ENCODE measurements at places on chromosomes 13 and 19.

- DNase-seq = no peak
Measured at GRCh38 chr19:43767316-43767715, 12.6 kb upstream of the SMG9 start.

DNA sequence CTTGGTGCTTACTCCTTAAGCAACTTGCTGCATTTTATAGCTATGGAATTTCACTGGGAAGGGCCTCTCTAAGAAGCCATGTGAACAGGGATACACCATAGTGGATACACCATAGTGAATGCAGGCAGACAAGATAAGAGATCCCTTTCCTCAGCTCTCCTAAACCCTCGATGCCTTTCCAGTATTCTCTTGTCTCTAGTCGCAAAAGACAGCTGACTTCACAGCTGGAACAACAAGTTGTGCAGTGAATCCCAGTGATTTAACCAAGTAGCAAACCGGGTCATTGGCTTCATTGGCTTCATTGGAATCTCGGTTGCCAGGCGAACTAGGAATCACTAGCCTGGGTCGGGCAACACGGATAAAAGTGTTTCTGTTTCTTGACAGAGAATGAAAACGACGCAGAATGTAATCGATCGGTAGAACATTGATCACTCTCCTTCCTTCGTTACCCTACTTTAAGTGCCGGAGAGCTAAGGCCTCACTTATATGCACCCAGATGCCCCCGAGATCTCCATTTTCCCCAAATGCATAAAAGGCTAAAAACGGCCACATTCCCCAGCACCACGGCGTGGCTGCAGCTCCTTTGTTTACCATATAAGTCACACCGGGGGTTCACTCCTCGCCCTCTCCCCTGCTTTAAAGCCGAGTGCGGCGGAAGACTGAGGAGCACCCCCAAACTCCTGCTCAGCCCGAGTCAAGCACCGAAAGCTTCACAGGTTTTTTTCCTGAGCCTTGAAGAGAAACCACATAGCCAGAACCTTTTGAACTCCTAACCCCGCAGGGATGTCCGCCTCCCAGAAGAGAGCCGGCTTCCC is 674 bp downstream of the TRPC4 start:
- DNase-seq = peak; percentile 5

DNA sequence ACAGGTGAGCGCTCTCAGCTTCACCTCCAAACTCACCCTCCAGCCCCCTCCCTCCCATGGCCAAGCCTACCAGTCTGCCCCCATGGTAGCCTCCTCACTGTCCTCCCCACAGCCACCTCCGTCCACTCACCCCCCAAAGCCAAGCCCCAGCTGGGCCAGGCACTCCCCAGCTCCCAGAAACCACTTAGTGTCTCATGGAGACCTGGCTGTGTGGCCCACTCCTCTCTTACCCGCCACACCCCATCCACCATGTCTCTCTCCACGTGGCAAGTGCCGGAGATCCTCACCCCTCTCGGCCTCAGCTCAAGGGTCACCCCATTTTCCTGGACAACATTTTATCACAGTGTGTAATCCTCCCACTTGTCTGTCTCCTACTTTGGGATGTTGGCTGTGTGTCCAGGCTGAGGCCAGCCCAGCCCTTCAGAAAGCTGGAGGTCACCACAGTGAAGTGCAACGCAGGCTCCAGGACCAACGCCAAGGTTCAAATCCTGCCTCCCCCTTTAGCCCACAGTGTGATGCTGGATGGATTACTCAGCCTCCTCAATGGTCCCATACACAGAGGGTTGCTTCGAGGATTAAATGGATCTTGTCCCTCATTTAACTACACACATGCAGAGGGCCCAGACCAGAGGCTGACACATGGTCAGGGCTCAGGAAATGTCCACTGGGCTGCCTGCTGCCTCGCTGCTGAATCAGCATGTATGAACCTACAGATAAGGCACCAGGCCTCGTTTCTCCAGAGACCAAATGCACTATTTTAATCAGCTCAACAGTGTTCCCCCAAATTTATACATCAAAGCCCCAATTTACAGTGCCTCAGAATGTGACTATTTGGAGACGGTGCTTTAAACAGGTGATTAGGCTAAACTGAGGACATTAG is 71.3 kb downstream of the CEBPG start:
- no peak for DNase-seq

GRCh38 chr13:75103976-75104375 is 378.0 kb downstream of the TBC1D4 start:
- DNase-seq = no peak

DNA sequence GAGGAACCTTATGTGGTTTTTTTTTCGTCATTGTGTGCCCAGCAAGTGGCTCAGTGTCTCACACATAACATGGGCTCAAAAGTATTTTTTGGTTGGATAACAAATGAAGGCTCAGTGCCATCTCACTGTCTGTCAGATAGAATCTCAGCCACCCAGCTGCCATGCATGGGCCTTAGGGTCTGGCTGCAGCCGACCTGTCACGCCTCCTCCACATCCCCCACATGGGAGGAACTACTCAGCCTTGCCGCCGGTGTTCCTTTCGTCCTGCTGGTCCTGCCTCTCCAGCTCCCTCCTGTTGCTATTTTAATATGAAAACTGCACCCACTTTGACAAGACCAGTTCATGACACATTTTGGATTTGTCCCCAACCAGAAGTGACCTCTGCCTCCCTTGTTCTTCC is 121.2 kb downstream of the SHISA2 start:
- DNase-seq = no peak

- no peak for DNase-seq
Measured at GRCh38 chr13:86946734-86947133, 724.4 kb upstream of the SLITRK5 start.

- DNase-seq = no peak
Measured at GRCh38 chr13:90732049-90732448, 615.4 kb upstream of the MIR17HG start.

- no peak for DNase-seq
Measured at GRCh38 chr19:30387311-30388115, 15.3 kb downstream of the ZNF536 start.

GRCh38 chr13:114153485-114154080 is 21.2 kb upstream of the RASA3 start:
- no peak for DNase-seq

DNA sequence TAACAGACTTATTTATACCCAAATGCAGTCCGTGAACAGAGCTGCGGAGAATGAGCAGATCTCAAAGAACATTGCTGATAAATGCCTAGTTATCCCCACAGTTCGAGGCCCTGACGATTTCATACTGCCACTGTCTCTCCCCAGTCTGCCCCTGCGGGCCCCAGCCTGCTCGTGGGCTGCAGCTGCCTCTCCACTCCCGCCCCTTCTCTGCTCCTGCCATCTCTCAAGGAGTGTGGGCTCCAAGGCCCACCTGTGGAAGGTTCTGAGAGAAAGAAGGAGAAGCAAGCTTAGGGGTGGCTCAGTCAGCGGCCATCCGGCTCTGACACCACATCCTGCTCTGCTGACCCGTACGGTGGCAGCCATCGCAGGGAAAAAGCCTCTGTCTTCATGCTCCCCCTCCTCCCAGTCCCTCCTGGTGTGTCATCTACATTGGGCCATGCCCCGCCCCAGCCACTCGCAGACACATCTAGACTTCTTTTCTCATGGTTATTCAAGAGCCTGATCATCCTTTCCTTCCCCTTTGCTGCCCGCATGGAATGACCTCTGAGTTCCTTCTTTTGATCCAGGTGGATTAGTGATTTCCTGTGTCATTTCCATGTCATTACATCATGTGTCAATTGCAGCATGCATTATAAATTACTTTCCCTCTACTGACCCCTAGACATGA is 52.0 kb downstream of the EPS15L1 start:
- no peak for DNase-seq

- DNase-seq = no peak
Measured at GRCh38 chr13:41720839-41721561, 239.9 kb downstream of the VWA8 start.

- DNase-seq = no peak
Measured at GRCh38 chr19:42140125-42140754, 8.0 kb upstream of the POU2F2 start.

DNA sequence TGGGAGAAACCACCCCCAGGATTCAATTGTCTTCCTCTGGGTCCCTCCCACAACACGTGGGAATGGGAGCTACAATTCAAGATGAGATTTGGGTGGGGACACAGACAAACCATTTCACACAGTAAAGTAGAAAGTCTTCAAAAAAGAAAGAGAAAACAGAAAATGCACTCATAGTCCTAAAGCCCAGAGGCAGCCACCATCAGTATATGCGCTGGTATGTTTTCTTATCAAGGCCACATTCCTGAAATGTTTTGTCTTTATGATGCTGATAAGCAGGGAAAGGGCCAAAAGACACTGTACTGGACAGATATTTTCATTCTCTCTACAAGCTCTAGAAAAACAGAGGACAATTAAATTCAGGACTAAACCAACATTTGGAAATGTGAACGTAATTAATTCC is 375.8 kb upstream of the TSHZ3 start:
- no peak for DNase-seq

DNA sequence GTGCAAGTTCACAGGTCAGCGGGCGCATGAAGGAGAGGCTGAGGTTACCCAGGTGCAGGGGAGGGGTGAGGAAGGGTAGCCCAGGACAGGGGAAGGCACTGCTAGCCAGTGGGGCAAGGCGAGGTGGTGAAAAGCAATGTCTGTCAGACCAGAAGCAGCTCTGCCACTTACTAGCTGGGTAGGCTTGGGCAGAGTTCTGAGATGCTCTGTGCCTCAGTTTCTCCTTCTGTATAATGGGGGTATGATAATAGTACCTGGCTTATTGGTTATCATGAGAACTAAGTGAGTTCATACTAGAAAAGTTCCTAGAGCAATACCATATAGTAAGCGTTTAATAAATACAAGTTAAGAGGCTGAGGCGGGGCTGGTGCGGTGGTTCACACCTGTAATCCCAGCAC is 14.3 kb upstream of the SCN1B start:
- DNase-seq = no peak

DNA sequence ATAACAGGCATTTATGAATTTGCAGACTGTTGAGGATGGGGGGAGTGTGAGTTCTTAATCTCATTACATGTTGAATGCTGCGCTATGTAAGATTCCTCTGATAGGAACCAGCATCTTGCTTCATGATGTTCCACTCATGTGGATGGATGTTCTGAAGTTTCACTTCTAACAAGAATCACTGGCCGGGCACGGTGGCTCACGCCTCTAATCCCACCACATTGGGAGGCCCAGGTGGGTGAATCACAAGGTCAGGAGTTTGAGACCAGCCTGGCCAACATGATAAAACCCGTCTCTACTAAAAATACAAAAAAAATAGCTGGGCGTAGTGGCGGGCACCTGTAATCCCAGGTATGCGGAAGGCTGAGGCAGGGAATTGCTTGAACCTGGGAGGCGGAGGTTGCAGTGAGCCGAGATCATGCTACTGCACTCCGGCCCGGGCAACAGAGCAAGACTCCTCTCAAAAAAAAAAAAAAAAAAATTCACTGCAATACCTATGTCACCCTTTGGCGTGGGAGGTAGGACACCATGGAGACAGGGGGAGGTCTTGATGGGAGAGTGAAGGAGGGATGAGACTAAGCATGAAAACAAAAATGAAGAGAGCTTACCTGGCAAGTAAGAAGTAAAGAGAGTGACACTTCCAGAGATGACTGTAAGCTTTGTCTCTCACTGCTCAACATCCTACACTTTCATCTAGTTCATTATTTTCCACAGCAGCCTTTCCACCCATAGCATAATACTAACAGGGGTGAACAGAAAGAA is 133.0 kb downstream of the DCT start:
- no peak for DNase-seq

GRCh38 chr13:58051807-58052375 is 420.3 kb downstream of the PCDH17 start:
- DNase-seq = no peak

DNA sequence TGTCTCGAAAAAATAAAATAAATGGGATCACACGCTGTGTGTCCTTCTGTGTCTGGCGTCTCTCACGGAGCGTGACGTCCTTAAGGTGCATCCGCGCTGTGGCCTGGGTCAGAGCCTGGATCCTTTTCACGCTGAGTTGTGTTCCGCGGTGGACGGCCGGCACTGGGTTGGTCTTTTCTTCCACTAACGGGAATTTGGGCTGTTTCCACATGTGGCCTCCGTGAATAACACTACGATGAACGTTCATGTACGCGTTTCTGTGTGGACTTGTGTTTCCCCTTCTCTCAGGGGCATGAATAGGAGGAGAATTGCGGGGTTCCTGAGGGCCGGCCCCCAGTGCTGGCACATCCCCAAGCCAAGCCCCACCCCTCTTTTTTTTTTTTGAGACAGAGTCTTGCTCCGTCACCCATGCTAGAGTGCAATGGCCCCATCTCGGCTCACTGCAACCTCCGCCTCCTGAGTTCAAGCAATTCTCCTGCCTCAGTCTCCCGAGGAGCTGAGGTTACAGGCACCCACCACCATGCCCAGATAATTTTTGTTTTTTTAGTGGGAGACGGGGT is 6.2 kb upstream of the PTBP1 start:
- no peak for DNase-seq

- DNase-seq = no peak
Measured at GRCh38 chr13:107846642-107847041, 368.7 kb downstream of the LIG4 start.

DNA sequence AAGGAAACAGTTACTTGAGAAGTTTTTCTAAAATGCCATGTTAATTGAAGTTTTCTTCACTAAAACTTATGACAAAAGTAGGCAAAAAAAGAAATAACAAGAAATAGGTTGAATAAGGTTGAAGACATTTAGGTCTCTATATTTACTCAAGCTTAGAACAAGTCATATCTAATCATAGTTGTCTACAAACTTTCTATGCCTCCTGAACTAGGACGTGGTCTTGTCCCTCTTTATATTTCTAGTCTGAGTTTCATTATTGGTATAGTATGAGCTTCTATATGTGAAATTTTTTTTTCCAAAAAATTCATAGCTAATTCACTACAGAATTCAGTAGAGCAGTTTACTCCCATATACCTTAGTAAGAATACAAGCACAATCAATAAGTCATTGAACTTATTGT is 836.4 kb downstream of the SLITRK6 start:
- no peak for DNase-seq

DNA sequence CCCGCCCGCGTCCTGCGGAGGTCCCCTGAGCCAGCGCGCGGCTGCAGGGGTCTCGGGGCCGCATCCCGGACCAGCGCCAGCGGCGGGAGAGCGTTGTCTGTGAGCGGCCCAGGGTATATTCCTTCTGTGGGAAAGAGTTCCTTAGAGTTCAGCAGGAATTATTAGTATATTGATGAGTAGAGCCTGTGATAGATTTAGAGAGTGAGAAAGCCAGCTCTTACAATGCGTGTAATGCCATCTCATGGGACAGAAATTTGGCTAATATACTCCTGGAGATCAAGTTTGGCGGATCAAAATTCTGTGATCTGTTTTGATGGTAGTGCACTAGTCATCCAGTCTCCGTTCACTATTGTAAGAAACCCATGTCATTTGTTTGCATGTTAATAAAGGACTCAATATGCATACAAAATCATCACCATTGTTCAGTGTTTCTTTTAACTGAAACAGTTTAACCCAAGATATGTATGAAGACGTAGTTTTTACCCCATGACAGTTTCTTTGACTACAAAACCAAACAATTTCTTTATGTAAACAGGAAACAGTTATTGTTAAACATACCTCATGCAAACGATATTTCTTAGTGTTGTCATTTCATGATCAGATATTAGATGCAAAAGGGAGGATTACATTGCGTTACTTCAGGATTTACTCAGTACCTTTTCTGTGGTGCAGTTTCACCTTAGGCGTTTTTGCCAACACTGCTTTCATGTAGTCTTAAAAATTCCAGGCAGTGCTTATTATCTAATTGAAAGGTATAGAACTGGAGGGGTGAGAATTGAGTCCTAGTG is 9.9 kb downstream of the TNFRSF19 start:
- DNase-seq = peak; percentile 47

- DNase-seq = no peak
Measured at GRCh38 chr13:99585609-99586008, 84.3 kb downstream of the TM9SF2 start.

All from NCI-H748 treated with DMSO at 0.1 percent for 48 hours (cell line).